ENCODE measurements at places on chromosomes 1 and 21.

DNA sequence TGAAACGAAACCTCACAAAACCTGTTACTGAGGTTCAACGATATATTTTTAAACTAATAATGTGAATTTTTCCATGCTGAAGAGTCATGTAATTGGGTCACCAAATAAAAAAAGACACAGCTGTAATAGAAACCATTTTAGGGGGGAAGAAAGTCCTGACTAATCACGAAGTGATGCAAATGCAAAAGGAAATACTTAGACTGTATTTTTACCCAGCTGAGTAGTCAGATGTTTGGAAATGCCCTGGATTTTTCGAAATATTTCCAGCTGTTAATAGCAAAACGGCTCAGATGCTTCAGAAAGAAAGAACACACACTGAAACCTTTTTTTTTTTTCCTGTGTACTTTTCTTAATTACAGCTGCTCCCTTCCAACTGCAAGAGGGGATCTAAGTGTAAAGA lies 210.3 kb downstream of the SETD4 start:
- no peak for DNase-seq

- DNase-seq, result no peak
Measured at GRCh38 chr1:243658594-243659105, 191.4 kb downstream of the AKT3 start.

GRCh38 chr1:90200646-90201205 lies 205.8 kb downstream of the ZNF326 start:
- DNase-seq, result no peak

DNA sequence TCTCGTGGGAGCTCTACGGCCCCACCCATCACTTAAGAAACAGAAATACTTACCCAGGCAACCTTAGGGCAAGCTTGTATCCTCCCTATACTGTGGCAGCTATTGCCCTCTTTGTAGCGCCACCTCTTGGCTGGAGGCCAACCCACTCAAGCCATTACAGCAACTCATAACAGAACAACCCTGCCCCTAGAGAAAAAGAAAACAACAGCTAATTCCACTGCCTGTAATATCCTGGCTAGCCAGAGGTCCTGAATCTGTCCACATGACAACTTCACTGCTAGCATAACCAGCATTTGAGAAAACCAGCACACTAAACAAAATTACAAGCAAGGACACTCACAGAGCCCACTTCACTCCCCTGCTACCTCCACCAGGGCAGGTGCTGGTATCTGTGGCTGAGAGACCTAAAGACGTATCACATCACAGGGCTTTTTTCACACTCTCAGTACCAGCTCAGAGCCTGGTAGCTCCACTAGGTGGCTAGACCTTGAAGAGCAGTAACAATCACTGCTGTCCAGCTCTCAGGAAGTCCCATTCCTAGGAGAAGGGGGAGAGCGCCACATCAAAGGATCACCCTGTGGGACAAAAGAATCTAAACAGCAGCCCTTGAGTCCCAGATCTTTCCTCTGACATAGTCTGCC lies 14.5 kb upstream of the MX1 start:
- no peak for DNase-seq
